ENCODE measurements at places on chromosomes 3 and 15.

- DNase-seq = no peak
Measured at GRCh38 chr3:45212095-45212468, 14.0 kb downstream of the TMEM158 start.

DNA sequence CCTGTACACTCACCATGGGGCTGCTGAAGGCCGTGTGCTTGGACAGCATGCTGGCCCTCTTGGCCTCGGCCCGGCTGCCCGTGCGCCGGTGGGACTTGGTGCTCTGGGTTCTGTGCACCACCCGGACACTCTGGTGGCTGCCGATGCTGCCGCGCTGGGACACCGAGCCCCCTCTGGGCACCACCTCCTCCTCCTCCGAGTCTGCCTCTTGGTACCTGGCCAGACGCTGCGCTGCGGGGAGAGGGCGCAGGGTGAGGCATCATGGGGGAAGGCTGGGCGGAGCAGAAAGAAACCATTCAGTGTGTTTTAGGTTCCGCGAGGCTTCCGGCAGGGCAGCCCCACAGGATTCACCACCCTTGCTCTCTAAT lies 145.0 kb downstream of the ATP10A start:
- DNase-seq = no peak

- DNase-seq = no peak
Measured at GRCh38 chr15:80455051-80455648, 51.0 kb downstream of the ARNT2 start.

DNA sequence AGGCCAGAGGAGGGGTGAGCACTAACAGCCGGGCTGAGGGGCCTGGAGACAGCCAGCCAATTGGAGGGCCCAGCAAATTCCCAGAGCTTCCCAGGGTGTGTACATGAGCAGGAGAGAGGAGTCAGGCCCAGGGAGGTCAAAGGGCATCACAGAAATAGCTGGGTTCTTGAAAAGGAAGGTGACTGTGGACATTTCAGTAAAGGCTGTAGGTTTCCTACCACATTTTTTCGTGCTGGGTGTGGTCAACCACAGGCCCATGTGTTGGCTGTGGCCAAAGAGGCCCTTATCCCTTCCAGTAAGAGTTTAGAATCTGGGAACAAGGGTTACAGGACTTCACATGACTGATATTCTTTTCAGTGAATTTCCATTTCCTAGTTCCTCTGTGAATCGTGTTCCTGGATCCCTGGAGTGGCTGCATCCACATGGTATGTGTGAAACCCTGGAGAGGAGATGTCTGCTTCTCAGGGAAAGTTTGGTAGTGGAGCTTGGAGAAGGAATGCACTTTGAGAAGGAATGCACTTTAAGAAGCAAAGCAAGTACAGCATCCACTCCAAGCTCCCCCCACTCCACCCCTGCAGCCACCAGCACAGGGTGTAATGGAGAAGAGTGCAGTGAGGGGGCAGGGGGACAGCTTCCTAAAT lies 73.2 kb upstream of the HEG1 start:
- DNase-seq = no peak

- no peak for DNase-seq
Measured at GRCh38 chr3:125165189-125165947, 47.2 kb downstream of the SLC12A8 start.
